ENCODE measurements at places on chromosomes 11 and 22. TPM values are rescaled to one million over a fixed set of nuclear protein-coding genes. Genes with fewer than 3 reads are reported as not detected.

The MIAT gene
- total RNA-seq = 0.50 TPM

DNA sequence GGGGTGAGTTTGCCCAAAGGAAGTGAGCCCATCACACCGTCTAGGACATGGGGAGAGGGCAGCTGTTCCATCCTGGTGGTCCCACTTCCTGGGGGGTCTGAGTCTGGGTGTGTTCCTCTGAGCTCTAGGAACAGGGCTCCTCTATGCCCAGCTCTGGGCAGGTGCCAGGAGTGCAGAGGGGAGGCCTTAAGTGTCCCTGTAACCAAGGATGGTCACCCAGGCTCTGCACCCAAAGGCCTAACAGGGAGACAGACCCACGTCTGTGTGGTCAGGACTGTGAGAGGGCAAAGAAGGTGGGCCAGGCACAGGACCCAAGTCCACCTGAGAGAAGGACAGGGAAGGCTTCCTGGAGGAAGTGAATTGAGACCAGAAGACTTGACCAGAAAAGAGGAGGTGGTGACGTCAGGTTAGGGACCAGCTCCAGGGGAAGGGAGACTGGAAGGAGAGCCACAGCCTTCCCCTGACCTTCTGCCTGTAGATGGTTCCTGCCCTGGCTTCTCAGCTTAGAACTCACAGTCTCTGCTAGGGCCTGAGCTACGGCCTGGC is 11.3 kb upstream of the TCF20 start:
- no peak overlapping the region for H3K27ac ChIP-seq
- H3K4me1 ChIP-seq = no peaks in the 10 kb centered on the region
- no peak overlapping the region for H3K4me3 ChIP-seq
- H3K36me3 ChIP-seq = no peaks in the 10 kb centered on the region

DNA sequence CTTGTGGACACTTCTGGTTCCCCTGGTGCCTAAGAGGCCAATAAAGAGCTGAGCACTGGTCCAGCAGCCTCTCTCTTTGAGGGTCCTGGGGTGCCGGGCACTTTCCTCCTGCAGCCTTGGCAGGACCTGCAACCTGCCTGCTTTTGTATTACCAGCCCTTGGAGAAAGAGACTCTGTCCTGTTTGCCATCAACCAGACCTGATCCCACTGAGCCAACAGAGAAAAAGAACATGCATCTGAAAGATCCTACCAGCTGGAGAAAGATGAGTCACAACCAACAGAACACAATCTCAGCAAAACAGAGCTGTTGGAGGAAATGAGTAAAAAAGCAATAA is 321.0 kb downstream of the DDX10 start:
- H3K4me1 ChIP-seq = no peaks in the 10 kb centered on the region
- no peaks in the 10 kb centered on the region for H3K27me3 ChIP-seq
- H3K36me3 ChIP-seq = no peaks in the 10 kb centered on the region
- no peak overlapping the region for H3K27ac ChIP-seq
- DNase-seq = no peak

The ADAMTS15 gene
- 0.59 TPM for total RNA-seq

DNA sequence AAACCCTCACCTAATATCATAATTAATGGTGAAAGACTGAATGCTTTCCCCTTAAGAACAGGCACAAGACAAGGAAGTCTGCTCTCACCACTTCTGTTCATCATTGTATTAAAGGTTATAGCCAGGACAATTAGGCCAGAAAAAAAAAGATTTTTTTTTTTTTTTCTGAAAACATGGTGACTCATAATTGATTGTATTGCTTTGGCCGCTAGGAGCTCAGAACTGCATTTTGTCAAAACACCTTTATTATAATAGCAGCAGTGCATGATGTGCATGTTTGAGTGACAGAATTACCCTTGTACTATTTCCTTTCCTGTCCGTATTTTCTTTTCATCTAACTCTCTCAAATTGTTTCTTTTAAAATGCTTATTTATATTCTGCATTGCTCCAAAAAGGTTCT is 98.1 kb downstream of the RNF169 start:
- no peaks in the 10 kb centered on the region for H3K4me1 ChIP-seq
- H3K36me3 ChIP-seq = no peaks in the 10 kb centered on the region
- H3K27ac ChIP-seq = no peak overlapping the region
- H3K27me3 ChIP-seq = no peaks in the 10 kb centered on the region
- no peak overlapping the region for H3K4me3 ChIP-seq
- DNase-seq = no peak

- no peaks in the 10 kb centered on the region for H3K36me3 ChIP-seq
- peaks cover 19% of the 10 kb centered on the region for H3K27me3 ChIP-seq
- H3K4me3 ChIP-seq = no peak within 1 kb of the TSS
- DNase-seq = no peak
- peaks cover 13% of the 10 kb centered on the region for H3K4me1 ChIP-seq
- H3K27ac ChIP-seq = no peak within 1 kb of the TSS
These were observed at the start of gene IL17REL for GRCh38 chr22:50012211-50013181. TSS of gene IL17REL (minus strand) at chr22:50012765. CDS start at chr22:50012646, 119 bp downstream.

DNA sequence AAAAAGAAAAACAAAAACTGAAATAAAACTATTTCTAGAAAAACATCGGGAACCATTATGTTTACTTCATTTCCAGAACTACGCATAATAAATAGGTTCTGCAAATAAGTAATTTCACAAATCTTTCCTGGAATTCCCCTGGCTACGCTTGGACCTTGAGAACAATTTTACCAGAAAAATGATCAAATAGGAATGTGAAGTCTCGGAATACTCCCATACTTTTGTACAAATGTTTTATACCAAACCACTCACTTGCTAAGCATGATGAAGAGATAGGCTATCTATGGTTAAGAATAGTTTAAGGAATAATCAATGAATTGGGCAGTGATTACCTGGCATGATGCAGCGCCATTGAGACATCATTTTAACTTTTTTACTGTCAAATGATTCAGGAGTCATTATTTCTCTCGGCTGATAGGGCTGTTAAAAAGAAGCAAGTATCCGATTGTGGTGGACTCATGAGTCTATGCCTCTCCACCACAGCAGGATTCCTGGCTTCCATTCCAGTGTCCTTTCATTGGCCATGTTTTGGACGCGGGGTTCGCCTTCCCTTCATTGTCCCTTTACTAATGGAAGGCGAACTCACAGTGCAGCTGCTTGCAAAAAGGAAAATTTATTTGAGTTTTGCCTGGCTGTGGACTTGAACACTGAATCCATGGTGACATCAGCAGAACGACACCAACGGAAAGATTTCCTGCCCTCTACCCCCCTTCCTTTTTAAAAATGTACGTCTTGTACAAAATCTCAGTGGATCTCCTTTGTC is 39.9 kb upstream of the BLID start:
- H3K4me3 ChIP-seq = peak overlapping the region; percentile 3
- peaks cover 4% of the 10 kb centered on the region for H3K4me1 ChIP-seq
- no peak for DNase-seq
- H3K27me3 ChIP-seq = no peaks in the 10 kb centered on the region
- peak overlapping the region; percentile 78 for H3K27ac ChIP-seq
